ENCODE measurements at places on chromosomes 2 and 18.

GRCh38 chr2:156982615-156983014 lies 274.9 kb upstream of the GALNT5 start:
- no peak for DNase-seq

GRCh38 chr18:58536534-58537271 lies 92.2 kb downstream of the ALPK2 start:
- DNase-seq = no peak

DNA sequence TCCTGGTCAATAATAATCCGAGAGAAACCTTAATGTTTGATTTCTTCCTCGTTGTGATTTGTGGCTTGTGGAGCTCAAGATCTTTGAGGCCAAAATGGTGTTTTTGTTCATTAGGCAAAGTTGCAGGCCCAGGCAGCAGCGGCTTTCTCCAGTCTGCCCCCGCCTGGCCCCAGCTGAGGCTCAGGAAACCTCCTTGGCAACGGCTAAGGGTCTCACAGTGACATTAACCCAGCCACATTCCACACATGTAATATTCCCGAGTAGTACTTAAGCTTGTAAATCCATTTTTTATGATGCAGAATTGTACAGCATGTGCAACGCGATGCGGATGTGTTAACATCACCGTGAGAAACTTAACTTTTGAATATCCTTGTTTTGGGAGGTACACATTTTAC lies 200.1 kb downstream of the BCL11A start:
- no peak for DNase-seq

DNA sequence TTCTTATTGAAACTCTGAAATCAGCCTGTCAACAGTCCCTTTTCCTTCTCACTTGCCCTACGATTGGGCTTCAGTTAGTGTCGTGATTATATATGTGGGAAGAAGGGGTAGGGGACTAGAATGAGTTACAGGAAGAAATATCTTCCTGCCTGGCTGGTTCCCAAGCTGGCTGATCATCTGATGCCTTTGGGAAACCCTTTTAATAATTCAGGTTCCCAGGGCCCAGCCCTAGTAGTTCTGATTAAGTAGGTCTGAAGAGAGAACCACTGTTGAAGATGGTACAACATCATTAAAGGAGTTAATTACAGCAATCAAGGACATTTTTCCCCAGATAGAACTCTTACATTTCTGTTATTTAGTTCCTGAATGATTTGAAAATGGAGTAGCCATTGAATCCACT lies 110.1 kb upstream of the EML6 start:
- DNase-seq = no peak

DNA sequence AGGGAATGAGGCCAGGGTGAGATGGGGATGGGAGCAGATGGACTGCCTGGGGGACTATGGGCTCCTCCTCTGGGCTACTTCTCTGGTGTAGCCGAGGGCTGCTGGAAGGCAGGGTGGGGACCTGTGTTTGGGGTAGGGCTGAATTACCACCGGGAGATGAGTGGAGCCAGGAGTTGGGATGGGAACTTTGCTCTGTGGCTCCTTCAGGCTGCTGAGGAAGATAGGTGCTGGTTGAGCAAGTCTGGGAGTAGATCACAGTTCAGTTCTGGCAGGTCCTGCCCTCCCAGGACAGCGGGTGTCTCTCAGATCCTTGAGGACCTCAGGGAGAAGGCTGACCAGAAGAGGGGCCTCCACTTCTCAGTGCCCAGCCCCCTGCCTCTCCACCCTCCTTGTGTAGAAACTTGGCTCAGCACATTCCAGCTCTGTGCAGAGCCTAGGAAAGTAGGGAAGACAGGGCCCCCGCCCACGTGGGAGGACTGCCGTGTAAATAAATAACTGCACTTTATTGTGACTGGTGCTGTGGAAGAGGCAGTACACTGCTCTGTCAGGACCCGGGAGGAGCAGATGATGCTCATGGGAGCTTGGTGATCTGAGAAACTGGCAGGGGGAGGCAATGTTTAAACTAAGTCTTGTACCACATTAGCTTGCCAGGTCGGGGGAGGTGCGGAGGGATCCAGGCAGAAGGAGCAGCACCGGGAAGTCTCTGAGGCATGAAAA lies 15.3 kb downstream of the TET3 start:
- no peak for DNase-seq

DNA sequence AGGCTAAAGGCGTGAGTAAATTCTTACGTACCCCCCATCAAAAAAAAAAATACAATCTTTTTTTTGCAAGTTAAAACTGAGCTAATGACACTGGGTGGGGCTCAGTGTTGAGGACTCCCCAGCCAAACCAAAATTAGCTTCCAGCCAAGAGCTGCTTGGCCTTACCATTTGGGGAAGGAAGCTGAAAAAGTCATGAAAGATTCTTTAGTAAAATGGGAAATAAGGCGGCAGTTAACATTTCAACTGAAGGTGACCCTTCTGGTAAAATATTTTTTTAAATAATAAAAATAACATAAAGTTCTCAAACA lies 16.4 kb downstream of the SMAD7 start:
- DNase-seq = no peak

- no peak for DNase-seq
These were observed 29.3 kb downstream of the MBP start for GRCh38 chr18:77103187-77103850.

Data from HCT116 (cell line).